ENCODE measurements at places on chromosomes 1 and 21.

- no peak for DNase-seq
These were observed 30.7 kb upstream of the GRHL3 start for GRCh38 chr1:24288479-24288878.

DNA sequence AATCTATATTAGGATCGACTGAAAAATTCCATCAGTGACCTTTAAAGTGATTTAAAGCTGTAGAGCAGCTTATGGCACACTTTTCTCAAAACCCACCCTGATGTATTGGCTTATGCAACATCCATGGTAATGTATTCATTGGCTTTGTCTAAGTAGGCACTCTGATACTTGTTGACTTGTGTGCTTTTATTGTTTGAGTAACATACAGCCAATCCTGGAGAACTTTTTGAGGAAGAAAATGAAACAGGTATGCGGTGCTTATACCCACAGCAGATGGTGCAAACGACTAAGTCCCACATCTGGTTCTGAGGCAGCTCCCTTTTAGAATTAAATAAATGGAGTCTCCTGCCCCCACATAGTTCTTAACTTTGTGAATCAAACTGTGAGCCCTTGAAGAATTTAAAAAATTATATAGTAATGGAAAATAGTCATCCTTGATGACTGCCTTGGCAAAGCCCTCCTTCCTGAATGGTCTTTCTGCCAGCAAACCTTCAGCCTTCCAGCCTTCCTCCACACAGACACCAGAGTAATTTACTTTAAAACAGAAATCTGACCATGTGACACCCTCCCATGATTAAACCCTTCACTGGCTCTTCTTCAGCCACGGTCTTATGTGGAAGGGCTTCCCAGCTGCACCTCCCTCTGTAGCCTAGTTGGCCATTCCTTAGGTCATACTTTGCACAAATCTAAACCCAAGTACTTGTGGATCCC is 116.0 kb downstream of the BCAR3 start:
- no peak for DNase-seq

GRCh38 chr1:60657926-60658325 is 424.4 kb upstream of the NFIA start:
- DNase-seq = no peak

DNA sequence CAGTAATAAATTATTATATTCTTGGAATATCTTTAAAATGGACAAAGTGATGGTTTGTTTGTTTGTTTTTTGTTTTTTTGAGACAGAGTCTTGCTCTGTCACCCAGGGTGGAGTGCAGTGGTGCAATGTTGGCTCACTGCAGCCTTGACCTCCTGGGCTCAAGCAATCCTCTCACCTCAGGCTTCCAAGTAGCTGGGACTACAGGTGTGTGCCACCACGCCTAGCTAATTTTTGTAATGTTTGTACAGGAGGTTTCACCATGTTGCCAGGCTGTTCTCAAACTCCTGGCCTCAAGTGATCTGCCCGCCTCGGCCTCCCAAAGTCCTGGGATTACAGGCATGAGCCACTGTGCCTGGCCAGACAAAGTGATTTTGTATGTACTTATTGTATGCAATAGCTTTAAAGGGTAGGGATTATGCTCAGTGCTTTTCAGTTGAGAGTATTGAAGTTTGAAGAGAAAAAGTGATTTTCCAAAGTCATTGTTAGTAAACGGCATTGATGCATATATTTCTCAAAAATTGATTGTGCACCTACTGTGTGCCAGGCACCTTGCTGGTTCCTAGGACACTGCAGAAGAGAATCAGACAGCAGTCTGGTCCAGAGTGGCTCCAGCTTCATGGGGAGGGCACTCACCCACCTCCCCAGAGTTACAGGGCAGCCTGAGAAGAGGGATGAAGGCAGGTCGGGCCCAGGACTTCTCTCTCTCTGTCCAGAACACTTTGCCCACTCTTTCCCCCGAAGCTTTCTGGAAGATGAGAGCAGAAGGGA is 34.2 kb upstream of the TTC22 start:
- no peak for DNase-seq

DNA sequence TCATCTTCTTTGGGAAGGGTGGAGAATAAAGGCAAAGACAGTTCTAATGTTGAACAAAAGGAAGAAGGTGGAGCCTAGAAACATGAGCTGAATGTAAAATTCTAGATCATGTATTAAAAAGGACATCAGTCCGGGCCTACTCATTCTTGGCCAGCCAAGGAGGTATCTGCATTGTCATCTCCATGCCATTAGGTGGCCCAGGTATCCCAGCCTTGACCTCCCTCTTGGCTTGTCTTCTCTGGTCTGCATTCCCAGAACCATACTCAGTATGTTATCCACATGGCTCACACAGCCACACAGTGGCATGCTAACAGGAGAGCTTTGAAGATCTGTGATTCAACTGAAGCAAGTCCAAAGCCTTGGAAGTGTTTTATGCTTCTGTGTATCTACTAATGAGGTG is 369.8 kb upstream of the KAZN start:
- DNase-seq = no peak

DNA sequence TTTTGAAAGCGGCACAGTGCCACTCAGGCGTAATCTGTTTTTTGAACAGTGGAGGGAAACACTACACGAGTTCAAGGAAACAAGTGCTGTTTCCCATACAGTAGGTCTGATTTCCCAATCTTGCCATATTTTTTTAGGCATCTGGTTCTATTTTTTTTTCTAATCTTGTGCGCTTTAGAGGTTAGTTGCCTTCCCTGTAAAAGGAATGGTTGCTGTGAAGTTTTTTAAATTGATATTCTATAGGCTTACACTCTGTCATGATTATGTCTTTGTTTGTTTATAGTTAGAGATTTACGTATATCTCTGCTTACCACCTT is 1.2 kb downstream of the NASP start:
- DNase-seq = no peak

DNA sequence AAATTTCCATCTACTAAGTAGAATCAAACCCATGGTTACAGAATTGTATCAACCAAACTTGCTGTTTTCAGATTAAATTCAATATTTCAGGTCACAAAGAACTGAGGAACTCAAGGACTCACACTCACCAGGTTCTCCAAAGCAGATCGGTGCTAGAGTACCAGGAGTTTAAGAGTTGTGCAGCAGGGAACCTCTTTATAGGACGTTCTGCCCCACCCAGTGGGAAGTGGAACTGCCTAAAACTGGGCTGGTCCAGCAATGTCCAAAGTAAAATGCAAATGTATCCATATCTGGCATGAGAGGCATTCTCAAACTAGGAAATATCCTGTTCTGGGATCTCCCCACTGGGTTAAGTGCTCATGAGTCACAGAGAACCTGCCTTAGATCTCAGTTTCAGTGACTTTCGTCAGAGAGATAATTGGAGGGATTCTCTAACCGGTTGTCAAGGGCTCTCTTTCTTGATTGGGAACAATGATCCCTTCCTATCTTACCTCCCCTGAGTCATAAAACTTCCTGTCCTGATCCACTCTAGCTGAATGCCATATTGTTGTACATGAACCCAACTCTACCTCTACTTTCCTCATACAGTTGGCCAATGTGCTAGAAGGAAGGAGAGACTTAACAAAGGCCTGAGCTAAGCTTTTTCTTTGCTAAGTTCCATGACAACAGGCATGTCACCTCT is at the start of gene SPRR2D:
Gene SPRR2D, minus strand, starts transcription at position 171 of the 682 bp plus-strand sequence. CDS start 774 bp downstream, outside the sequence.
- DNase-seq = no peak

DNA sequence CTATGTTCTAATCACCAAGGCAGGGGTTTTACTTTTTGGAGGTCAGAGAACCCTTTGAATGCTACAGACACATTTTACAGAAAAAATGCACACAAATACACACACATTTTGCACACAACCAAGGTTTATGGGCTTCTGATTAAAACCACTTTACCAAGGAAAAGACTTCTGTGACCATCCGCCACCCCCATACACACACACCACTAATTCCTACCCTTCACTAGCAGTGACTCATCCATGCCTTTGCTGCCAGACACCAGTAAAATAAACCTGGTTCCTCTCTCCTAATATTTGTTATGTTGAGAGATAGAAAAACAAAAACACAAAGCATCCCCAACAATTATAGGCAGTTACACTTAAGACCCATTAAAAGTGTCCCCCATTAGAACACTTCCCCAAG is 12.9 kb downstream of the PIGM start:
- no peak for DNase-seq

- peak; percentile 3 for DNase-seq
These were observed 146.0 kb upstream of the KIAA0040 start for GRCh38 chr1:175338387-175339135.

GRCh38 chr1:219010720-219011119 is 163.0 kb upstream of the LYPLAL1 start:
- DNase-seq = no peak

DNA sequence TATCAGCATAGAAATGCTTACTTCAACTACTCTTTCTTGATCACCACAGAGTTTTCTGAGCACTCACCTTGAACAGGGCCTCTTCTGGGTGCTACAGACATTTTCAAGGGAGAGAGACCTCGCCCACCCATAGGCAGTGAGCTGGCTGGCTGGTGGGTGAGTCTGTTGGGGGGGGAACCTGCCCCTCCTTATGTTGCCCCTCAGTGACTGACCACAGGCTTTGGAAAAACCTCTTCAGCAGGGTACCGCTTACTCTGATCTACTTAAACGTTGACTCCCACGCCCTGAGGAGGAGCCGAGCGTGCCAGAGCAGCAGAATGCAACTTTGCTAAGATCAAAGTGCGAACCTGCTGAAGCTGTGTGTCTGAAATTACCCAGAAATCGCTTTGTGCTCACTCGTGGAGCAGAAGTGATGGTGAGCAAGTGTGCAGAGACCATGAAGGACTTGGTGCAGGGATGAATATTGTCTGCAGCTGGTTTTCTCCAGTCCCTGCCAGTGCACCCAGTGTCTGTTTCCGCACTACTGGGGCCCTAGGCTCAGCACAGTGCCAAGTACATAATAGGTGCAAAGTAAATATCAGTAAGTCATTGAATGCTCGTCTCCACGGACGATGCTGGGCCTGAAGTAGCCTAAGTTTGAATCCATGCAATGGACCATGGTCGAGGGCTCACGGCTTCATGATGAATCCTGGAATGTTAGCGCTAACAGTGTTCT is 158.7 kb upstream of the IRF2BP2 start:
- peak; percentile 78 for DNase-seq

- DNase-seq = no peak
These were observed 22.7 kb downstream of the SLC35D1 start for GRCh38 chr1:67031121-67031858.

DNA sequence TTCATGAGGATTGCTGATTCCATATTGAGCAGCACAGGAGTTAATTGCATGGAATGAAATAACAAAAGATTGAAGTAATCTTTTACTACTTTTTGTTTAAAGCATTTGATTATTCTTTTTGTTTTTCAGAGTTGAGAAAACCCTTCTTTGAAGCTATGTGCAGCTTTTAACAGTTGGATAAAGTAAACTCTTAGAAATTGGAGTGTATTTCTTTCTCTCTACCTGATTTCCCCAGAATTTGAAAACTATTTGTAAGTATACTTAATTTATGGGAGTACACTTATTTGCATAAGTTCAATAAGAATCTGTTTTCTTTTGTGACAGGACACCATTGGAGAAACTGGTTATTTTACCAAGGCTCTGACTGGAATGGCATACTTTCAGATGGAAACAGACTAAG is 133.6 kb downstream of the TRIM33 start:
- no peak for DNase-seq

- no peak for DNase-seq
These were observed 68.7 kb downstream of the RGL1 start for GRCh38 chr1:183873642-183874041.

Measured in HepG2 (cell line).